Stimulated activated naive B cell treated with anti-CD40 and anti-IgM and Interleukin-4, amounts not matched to agents 10 μg/mL and 1 μg/mL and 100 μg/mL, for 72 hours (primary cell): ENCODE measurements at places on chromosomes 7 and 10.

GRCh38 chr7:155893664-155894063 lies 81.4 kb upstream of the SHH start:
- DNase-seq, result no peak

GRCh38 chr7:128840326-128841170 lies 10.3 kb downstream of the FLNC start:
- DNase-seq, result no peak

- DNase-seq, result no peak
Observed at GRCh38 chr7:39623732-39624441, 515 bp downstream of the RALA start.

GRCh38 chr10:24575481-24576002 lies 148.1 kb downstream of the ARHGAP21 start:
- no peak for DNase-seq

- no peak for DNase-seq
Observed at GRCh38 chr7:15669443-15670090, 16.9 kb downstream of the MEOX2 start.

GRCh38 chr10:61819208-61819607 lies 82.3 kb upstream of the ARID5B start:
- DNase-seq, result no peak

DNA sequence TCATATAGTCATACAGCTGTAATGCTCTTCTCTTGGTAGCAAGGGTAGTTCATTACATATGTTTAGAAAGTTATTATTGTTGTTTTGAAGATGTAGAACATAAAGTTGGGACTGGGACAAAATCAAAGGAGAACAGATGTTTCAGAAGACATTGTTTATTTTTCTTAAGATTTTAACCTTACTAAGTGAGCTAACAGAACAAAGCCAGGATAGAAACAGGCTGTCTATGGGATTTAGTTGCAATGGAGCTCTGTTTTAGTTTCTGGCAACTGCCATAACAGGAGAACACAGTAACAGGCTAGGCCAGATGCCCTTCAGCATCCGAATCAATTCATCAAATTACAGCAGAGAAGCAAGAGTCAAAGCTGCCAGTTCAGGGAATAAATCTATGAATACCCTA lies 382.4 kb downstream of the ARL4A start:
- DNase-seq, result no peak

GRCh38 chr10:103602028-103602851 lies 108.7 kb downstream of the NEURL1 start:
- no peak for DNase-seq

DNA sequence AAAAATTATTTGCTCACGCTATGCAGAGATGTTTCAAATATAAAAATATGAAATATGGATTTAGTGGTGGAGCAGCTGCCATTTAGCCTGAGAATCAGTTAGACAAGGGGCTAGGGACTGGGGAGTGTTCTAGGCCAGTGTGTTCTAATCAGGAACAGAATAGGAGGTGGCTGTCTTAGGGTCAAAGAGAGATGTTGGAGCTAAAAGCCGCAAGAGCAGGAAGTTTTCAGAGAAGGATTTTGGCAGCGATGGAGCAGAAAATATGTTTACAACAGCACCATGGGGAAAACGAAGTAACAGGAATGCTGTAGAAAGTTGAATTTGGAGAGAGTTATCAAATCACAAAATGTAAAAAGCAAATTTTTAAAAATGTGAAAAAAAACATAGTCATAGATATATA lies 314.0 kb upstream of the SEMA3A start:
- DNase-seq, result no peak

DNA sequence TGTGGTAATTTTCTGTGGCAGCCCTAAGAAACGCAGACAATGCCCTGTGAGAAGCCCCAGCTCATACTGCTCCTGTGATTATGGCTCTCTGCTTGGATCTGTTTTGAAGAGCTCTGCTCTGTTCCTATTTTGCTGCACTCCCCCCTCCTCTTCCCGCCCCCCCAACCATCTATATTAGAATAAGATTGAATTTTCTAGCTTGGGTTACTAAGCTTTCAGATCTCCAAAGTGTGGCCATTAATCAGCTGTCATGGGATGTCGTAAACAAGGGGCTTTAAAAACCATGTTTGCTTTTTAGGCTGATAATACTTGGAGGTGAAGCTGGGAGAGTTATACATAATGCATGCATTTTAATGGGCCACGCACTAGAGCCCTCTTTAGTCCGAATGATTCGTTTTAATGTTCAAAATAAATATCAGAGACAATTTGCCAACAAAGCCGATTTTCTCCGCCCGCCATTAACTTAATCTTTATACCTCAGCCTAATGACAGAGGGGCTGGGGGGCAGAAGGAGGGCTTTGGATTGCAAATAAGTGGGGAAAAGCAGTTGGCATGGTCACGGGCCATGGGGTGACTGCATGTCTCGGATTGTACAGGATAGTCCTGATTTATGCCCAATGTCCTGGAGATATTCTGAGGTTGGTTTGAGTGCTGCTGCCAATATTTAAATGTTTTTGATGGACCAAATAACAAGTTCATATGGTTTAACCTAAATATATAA lies 165.5 kb downstream of the RPS24 start:
- DNase-seq, result no peak

DNA sequence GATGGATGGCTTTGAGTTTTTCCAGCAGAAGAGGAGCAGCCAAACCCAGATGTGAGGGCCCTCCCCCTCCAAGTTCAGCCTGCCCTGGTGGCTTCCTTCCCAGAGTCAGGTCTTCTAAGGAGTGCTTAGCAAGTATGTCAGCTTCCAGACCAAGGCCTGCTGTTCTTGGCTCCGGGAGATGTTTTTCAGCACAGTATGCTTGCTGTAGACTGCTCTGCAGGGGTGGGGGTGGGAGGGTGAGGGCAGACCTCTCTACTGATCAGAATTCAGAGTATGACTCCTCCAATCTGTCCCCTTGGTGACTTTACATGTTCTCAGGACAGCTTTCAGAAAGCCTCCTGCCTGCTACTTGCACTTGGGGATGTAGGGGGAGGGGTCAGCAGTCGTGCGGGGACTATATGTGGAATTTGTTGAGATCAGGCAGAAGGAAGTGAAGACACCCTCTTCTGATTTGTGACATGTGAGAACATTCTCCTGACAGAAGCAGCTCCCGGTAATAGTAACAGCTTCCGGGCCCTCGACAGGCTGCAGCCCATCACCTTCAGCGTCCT lies 516.4 kb upstream of the ZMIZ1 start:
- no peak for DNase-seq

GRCh38 chr10:101615525-101616116 lies 27.5 kb downstream of the DPCD start:
- DNase-seq, result no peak
